Hematopoietic multipotent progenitor cell (in vitro differentiated cells): ENCODE measurements at places on chromosomes 3 and 15. TPM values are rescaled to one million over a fixed set of nuclear protein-coding genes. Genes with fewer than 3 reads are reported as not detected.

Gene FSD2
- not detected for total RNA-seq

Gene HTR3E
- not detected for total RNA-seq

Gene NR2E3
- total RNA-seq = not detected

Gene P3H2
- total RNA-seq = under 0.01 TPM

Gene OSTN
- total RNA-seq = not detected

Gene SLC51A
- not detected for total RNA-seq

Gene WDR72
- total RNA-seq = 12.7 TPM

Gene DAZL
- total RNA-seq = not detected

Gene DNAH12
- total RNA-seq = under 0.01 TPM
